H9 (cell line): ENCODE measurements at places on chromosomes 1 and 21. TPM values are rescaled to one million over a fixed set of nuclear protein-coding genes. Genes with fewer than 3 reads are reported as not detected.
A peak's percentile ranks its signal among the peaks of the same experiment; 100 is the strongest.

DNA sequence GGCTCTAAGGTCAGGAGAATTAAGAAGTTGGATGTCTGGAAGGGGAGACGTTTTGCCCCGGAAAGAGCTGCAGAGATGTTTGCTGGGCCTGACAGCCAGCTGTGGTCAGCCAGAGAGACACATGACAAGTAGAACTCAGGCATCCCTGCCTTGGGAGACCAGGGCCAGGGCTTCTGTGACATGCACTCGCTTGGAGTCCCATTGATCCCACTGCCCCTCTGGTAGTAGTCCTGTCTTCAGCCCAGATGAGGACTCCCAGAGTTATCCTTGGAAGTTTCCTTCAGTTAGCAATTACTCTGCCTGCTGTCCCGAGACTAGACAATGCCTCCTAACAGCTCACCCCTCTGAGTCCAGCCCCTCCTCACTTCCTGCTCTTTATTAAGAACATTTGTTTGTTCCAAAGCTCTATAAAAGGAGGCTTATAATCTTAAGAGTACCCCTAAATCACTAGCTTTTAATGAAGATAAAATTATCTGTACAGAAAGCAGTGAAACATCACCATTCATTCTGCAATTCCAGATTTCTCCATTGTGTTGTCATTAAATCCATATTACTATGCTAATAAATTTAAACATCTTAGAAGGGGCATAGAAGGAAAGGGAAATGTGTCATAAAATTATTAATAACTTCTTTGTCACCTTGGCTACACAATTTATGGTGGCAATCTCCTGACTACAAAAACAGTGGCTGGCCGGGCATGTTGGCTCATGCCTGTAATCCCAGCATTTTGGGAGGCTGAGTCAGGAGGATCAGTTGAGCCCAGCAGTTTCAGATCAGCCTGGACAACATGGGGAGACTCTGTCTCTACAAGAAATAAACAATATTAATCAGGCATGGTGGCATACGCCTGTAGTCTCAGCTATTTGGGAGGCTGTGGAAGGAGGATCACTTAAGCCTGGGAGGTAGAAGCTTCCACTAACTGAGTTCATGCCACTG lies 94.2 kb downstream of the KCNK1 start:
- no peak overlapping the region for H3K27ac ChIP-seq
- DNase-seq, result no peak
- no peaks in the 10 kb centered on the region for H3K27me3 ChIP-seq
- no peak overlapping the region for H3K4me3 ChIP-seq

- no peaks in the 10 kb centered on the region for H3K4me1 ChIP-seq
- H3K36me3 ChIP-seq, result peaks cover 19% of the 10 kb centered on the region
- no peak overlapping the region for H3K4me3 ChIP-seq
- H3K27ac ChIP-seq, result no peak overlapping the region
- DNase-seq, result no peak
These were observed 303.6 kb downstream of the LMO4 start for GRCh38 chr1:87632232-87632631.

- H3K4me3 ChIP-seq, result no peak overlapping the region
- no peaks in the 10 kb centered on the region for H3K36me3 ChIP-seq
- no peak overlapping the region for H3K27ac ChIP-seq
- H3K4me1 ChIP-seq, result no peaks in the 10 kb centered on the region
- no peaks in the 10 kb centered on the region for H3K27me3 ChIP-seq
These were observed 177.1 kb downstream of the NEGR1 start for GRCh38 chr1:72105201-72105600.

DNA sequence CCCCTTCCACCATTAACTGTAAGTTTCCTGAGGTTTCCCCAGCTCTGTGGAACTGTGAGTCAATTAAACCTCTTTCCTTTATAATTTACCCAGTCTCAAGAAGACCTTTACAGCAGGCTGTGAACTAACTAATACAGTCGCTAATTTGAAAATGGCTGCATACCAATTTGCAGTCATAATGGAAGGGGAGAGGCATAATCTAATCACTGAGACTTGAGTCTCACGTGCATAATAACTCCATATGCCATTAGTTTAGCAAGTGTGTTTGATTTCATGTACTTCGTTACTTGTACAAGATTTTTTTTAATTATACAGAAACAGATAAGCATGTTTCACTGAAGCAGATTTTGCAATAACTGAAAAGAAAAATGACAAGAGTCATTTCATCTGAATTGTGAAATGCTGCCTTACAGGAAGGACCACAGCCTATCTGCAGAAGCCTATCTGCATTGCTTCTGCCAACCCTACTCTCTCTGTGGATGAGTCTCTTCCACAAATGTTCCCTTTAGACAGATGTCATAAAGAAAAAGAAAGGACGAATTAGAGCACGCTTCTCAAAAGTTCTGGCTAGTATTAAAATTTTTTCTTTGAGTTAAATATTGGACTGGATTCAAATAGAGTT lies 99.1 kb downstream of the PTGER3 start:
- H3K27ac ChIP-seq, result no peak overlapping the region
- H3K4me3 ChIP-seq, result no peak overlapping the region
- no peaks in the 10 kb centered on the region for H3K36me3 ChIP-seq
- no peak for DNase-seq
- H3K4me1 ChIP-seq, result no peaks in the 10 kb centered on the region

DNA sequence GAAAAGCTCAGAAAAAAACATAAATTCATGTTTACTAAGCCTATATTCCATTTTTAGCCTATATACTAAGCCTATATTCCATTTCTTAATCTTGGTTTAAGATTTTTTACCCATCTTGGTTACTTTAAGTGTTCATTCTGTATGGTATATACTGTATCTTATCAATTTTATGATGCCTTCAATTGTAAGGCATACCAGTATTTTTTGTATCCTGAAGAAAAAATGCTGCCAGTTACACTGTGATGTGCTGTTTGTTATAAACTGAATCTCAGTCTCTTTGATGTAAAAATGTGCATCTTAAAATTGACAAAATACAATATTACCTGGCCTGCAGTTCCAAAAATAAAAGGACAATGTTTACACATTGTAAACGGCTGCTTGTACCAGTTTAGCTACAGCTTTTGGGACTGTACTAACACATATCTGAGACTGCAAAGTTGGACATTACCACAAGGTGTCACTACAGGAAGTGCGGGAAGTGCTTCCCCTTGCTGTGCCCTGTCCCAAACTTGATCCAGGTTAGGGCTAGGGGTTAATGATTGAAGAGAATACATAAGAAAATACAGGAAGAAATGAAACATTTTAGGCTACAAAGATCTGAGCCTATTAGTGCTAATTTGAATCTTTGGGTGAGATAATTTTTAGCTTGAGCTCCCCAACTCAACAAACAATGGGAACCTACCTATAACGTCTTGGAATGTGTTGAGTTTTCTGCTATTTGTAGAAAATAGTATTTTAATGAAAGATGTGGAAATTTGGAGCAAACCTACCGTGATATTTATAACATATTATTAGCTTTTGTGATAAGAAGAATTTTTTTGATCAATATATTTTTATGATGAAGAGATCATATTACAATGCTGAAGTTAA lies 108.9 kb downstream of the LBR start:
- H3K4me3 ChIP-seq, result no peak overlapping the region
- peak; percentile 40 for DNase-seq
- no peak overlapping the region for H3K27ac ChIP-seq
- H3K27me3 ChIP-seq, result no peaks in the 10 kb centered on the region

- H3K36me3 ChIP-seq, result peaks cover 22% of the 10 kb centered on the region
- H3K27ac ChIP-seq, result peak within 1 kb of the TSS; percentile 63
- peak within 1 kb of the TSS; percentile 84 for H3K4me3 ChIP-seq
- H3K4me1 ChIP-seq, result no peaks in the 10 kb centered on the region; the same call in 1 of the 2 replicates
These were observed at the start of gene RNF187 for GRCh38 chr1:228487336-228488124. RNF187 (plus strand) TSS chr1:228487382.

DNA sequence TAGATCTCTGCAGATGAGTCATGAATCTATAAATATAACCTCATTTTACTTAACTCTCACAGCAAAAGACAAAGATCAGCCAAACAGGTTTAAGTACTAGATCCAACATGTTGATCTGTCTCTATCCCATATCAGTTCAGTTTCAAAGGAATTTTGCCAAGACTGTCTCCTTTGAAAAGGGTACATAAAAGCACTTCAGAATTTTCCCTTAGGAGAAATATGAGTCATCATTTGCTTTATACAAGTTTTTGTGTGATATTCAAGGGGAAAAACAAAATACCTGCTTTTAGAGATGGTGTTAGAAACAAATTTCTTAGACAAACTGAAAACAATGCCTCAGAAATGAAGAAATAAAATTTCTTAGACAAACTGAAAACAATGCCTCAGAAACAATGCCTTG lies 73.5 kb upstream of the LRRC7 start:
- H3K27me3 ChIP-seq, result no peaks in the 10 kb centered on the region
- H3K4me1 ChIP-seq, result no peaks in the 10 kb centered on the region
- no peak for DNase-seq
- H3K27ac ChIP-seq, result no peak overlapping the region

Gene MROH9
- total RNA-seq, result not detected in 2 replicates

Gene AMY1A
- total RNA-seq, result not detected in 2 replicates

Gene RPE65
- total RNA-seq, result not detected in 2 replicates

Gene AUNIP
- total RNA-seq, result 22.0 and 22.2 TPM in 2 replicates
